Activated naive CD8-positive, alpha-beta T cell treated with anti-CD3 and anti-CD28 coated beads for 36 hours (primary cell): ENCODE measurements at places on chromosomes 3 and 15. TPM values are rescaled to one million over a fixed set of nuclear protein-coding genes. Genes with fewer than 3 reads are reported as not detected.

The VILL gene
- total RNA-seq, result 15.0 TPM

The MESP1 gene
- total RNA-seq, result 4.5 TPM

The PAK6 gene
- 0.35 TPM for total RNA-seq

The PLSCR1 gene
- 85.2 TPM for total RNA-seq

The FAM174B gene
- total RNA-seq, result 6.4 TPM

The UMPS gene
- 88.6 TPM for total RNA-seq

The SMAD6 gene
- total RNA-seq, result 0.10 TPM

The CHRNA3 gene
- not detected for total RNA-seq

The CLEC3B gene
- not detected for total RNA-seq

- H3K27me3 ChIP-seq, result no peaks in the 10 kb centered on the region
- H3K4me1 ChIP-seq, result no peaks in the 10 kb centered on the region
- H3K4me3 ChIP-seq, result no peak overlapping the region
- H3K36me3 ChIP-seq, result peaks cover 3% of the 10 kb centered on the region
- H3K27ac ChIP-seq, result no peak overlapping the region
These were observed 21.8 kb downstream of the CTSH start for GRCh38 chr15:78923015-78923414.

DNA sequence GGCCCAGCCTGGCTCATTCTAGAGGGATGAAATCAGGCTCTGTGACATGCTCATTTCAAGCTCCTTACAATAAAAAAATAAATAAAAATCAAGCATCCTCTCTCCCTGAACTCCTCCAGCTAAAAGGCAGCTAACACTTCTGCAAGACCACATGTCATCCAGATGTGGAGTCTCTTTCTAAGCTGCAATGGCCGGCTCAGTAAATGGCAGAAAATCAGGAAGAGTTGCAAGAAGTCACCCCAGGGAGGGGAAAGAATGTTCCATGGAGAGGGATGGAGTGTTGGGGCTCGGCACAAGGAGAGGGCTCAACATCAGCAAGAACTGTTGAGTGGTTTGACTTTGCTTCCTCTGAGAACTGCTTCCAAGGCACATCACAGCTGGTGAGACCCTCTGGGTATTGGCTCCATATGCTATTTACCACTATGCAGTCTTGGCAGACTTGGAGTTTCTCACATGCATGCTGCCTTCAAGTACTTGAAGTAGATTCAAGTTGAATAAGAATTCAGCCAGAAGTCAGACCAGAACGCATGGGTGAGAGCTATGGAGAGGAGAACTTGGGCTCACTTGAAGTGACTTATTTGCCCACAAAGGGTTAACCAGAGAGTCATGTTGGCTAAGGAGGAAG lies 689.0 kb downstream of the NTRK3 start:
- no peaks in the 10 kb centered on the region for H3K36me3 ChIP-seq
- no peak overlapping the region for H3K27ac ChIP-seq
- H3K27me3 ChIP-seq, result no peaks in the 10 kb centered on the region
- DNase-seq, result no peak

GRCh38 chr3:44076221-44076829 lies 165.4 kb upstream of the TOPAZ1 start:
- no peaks in the 10 kb centered on the region for H3K4me1 ChIP-seq
- H3K4me3 ChIP-seq, result no peak overlapping the region
- DNase-seq, result no peak
- H3K36me3 ChIP-seq, result no peaks in the 10 kb centered on the region
- H3K27me3 ChIP-seq, result no peaks in the 10 kb centered on the region

GRCh38 chr3:134326760-134327593 lies 47.3 kb downstream of the AMOTL2 start:
- no peaks in the 10 kb centered on the region for H3K4me1 ChIP-seq
- H3K27ac ChIP-seq, result no peak overlapping the region
- H3K4me3 ChIP-seq, result no peak overlapping the region

DNA sequence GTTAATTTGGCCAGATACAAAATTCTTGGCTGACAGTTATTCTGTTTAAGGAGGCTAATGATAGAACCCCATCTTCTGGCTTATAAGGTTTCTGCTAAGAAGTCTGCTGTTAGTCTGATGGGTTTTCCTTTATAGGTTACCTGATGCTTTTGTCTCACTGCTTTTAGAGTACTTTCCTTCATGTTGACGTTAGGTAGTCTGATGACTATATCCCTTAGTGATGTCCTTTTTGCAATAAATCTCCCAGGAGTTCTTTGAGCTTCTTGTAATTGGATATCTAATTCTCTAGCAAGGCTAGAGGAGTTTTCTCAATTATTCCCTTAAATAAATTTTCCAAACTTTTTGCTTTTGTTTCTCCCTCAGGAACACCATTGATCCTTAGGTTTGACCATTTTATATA lies 114.1 kb upstream of the CDIN1 start:
- no peaks in the 10 kb centered on the region for H3K4me1 ChIP-seq
- H3K27me3 ChIP-seq, result peaks cover 7% of the 10 kb centered on the region
- H3K4me3 ChIP-seq, result no peak overlapping the region
- no peak for DNase-seq
- no peak overlapping the region for H3K27ac ChIP-seq

- DNase-seq, result no peak
- H3K4me3 ChIP-seq, result no peak overlapping the region
- H3K4me1 ChIP-seq, result no peaks in the 10 kb centered on the region
- no peak overlapping the region for H3K27ac ChIP-seq
These were observed 120.6 kb upstream of the EPHA3 start for GRCh38 chr3:88986834-88987233.

DNA sequence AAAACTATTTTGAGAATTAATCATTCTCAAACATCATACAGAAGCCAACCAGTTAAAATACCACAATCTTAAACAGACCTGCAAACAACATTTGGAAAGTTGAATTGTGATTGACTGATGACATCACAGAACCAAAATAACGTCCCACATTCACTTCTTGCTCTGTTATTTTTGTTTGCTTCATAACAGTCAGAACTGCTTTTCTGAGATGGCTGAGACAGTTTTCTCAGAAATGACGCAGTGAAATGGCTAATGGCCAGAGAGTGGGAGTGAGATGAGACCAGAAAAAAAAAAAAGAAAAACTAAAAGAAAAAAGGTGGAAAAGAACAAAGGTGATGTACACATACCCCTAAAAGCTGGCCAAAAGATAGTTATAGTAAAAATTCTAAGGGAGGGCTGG lies 1061.2 kb downstream of the FHIT start:
- peaks cover 20% of the 10 kb centered on the region for H3K4me1 ChIP-seq
- no peak overlapping the region for H3K27ac ChIP-seq
- H3K36me3 ChIP-seq, result peaks cover 9% of the 10 kb centered on the region
- DNase-seq, result no peak
- H3K27me3 ChIP-seq, result no peaks in the 10 kb centered on the region
- no peak overlapping the region for H3K4me3 ChIP-seq

DNA sequence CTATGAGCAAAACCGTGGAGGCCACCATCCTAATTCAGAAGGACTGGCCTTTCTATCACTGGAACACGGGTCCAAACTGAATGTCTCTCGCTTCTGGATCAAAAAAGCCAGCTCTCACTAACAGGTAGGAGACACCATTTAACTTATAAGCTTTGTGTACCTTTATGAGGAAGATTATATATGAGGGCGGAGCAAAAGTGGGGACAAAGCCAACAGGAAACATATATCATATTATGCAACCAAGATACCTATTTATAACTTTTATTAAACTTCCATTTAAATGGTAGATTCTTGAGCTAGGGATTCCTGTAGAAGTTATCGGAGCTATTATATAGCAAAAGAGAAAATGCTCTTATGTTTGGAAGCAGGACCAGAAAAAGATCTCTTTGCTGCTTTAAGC lies 78.4 kb downstream of the IGF2BP2 start:
- no peak overlapping the region for H3K27ac ChIP-seq
- peaks cover 5% of the 10 kb centered on the region for H3K4me1 ChIP-seq
- no peaks in the 10 kb centered on the region for H3K36me3 ChIP-seq
- no peak overlapping the region for H3K4me3 ChIP-seq
- no peak for DNase-seq
- peaks cover 12% of the 10 kb centered on the region for H3K27me3 ChIP-seq

- no peak overlapping the region for H3K27ac ChIP-seq
- no peak overlapping the region for H3K4me3 ChIP-seq
- no peaks in the 10 kb centered on the region for H3K27me3 ChIP-seq
- no peak for DNase-seq
These were observed 66.7 kb upstream of the STT3B start for GRCh38 chr3:31465999-31466398.

- H3K4me3 ChIP-seq, result no peak overlapping the region
- H3K27ac ChIP-seq, result no peak overlapping the region
- H3K4me1 ChIP-seq, result no peaks in the 10 kb centered on the region
These were observed 164.8 kb upstream of the NUDT16 start for GRCh38 chr3:131216801-131217200.

- H3K4me3 ChIP-seq, result no peak overlapping the region
- H3K27me3 ChIP-seq, result no peaks in the 10 kb centered on the region
- H3K4me1 ChIP-seq, result peaks cover 22% of the 10 kb centered on the region
- no peak for DNase-seq
- H3K27ac ChIP-seq, result no peak overlapping the region
These were observed 36.5 kb downstream of the HEG1 start for GRCh38 chr3:125019271-125019670.

- no peaks in the 10 kb centered on the region for H3K36me3 ChIP-seq
- H3K4me1 ChIP-seq, result no peaks in the 10 kb centered on the region
- DNase-seq, result no peak
- no peak within 1 kb of the TSS for H3K4me3 ChIP-seq
These were observed at the start of gene GALNT15 for GRCh38 chr3:16174389-16174788. Gene GALNT15, plus strand, starts transcription at chr3:16174680. Its CDS starts 472 bp downstream, at chr3:16175152.

GRCh38 chr3:154970797-154971196 lies 109.3 kb upstream of the MME start:
- H3K27me3 ChIP-seq, result no peaks in the 10 kb centered on the region
- H3K4me3 ChIP-seq, result no peak overlapping the region
- H3K4me1 ChIP-seq, result no peaks in the 10 kb centered on the region
- no peak overlapping the region for H3K27ac ChIP-seq
- no peak for DNase-seq

GRCh38 chr3:131236421-131236820 lies 145.2 kb upstream of the NUDT16 start:
- H3K27me3 ChIP-seq, result no peaks in the 10 kb centered on the region
- DNase-seq, result no peak

DNA sequence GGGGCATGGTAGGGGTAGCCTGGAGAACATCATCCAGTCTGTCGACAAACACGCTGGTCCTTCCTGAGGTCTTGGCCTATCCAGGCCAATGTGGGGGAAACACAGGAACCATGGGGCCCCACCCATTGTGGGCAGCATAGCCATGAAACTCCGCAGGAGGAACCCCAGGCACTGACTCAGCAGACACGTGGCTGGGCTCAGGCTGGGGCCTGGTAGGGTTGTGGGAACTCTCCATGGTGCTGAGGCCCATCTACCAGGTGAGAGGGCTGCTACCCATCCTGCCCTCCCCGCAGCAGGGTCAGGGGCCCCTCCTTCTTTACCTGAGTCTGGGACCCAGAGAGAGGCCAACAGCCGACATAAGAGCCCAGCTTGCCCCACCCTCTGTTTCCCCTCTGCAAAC lies 22.6 kb upstream of the CACNA2D2 start:
- no peak overlapping the region for H3K4me3 ChIP-seq
- H3K36me3 ChIP-seq, result no peaks in the 10 kb centered on the region
- H3K27ac ChIP-seq, result no peak overlapping the region
- peaks cover 6% of the 10 kb centered on the region for H3K27me3 ChIP-seq
- H3K4me1 ChIP-seq, result peaks cover 3% of the 10 kb centered on the region

GRCh38 chr3:175646865-175647264 lies 787.7 kb downstream of the NAALADL2 start:
- no peaks in the 10 kb centered on the region for H3K27me3 ChIP-seq
- no peaks in the 10 kb centered on the region for H3K4me1 ChIP-seq
- H3K27ac ChIP-seq, result no peak overlapping the region
- DNase-seq, result no peak

DNA sequence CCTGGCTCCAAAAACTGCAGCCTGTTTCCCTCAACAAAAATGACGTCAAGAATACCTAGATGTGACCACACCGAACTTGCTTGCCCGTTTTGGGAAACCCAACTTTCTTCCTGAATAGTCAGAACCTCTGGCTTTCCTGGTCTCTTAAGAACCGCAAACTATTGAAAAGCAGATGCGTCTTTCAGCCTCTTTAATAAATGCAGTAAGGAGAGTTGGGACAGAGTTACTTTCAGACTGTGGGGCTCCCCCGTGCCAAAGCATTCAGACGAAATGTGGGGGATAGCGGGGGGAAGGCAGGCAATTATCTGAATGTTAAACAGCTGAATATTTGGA lies 1.2 kb upstream of the PROK2 start:
- H3K4me1 ChIP-seq, result peaks cover 17% of the 10 kb centered on the region
- no peak overlapping the region for H3K27ac ChIP-seq
- no peaks in the 10 kb centered on the region for H3K36me3 ChIP-seq
